ENCODE measurements at places on chromosomes 7 and 10.

GRCh38 chr10:24503461-24504320 is 220.0 kb downstream of the ARHGAP21 start:
- peak; percentile 4 for DNase-seq

GRCh38 chr7:83072576-83073517 is 89.8 kb downstream of the PCLO start:
- no peak for DNase-seq

DNA sequence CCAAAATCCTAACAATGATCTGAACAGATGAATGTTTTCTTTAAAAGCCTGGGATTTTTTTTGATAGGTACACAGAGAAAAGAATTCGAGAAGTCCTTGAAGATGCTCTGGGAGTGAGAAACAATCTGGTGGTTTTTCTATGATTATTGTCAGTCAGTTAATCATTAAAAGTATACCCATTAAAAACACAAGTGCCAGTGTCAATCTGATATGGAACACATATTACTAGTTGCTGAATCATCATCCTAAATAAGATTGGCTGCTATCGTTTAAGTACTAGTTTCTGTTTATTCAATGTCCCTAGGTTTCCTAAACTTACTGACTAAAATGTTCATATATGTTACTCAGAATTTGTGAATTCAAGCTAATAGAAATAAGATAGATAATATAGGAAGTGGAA is 16.1 kb downstream of the COL28A1 start:
- DNase-seq = no peak

- DNase-seq = no peak
Measured at GRCh38 chr10:71920540-71921323, 43.5 kb upstream of the CHST3 start.

DNA sequence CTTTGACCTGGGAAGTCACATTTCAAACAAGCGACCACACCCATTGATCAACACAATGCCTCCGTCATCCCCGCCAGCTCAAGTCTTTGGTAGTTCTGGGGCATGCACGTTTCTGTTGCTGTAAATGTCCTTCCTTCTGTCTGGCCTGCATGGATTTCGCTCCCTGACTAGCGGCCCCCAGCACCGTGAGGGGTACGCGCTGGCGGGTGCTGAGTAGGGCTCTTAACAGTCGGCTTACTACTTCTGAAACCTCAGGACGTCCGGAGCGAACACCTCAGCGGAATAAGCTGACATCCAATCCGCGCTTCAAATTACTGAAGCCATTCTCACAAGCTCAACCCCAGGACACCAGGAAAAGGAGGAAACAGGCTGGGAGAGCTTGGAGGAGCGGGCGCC is 505 bp downstream of the NUDCD3 start:
- peak; percentile 43 for DNase-seq

DNA sequence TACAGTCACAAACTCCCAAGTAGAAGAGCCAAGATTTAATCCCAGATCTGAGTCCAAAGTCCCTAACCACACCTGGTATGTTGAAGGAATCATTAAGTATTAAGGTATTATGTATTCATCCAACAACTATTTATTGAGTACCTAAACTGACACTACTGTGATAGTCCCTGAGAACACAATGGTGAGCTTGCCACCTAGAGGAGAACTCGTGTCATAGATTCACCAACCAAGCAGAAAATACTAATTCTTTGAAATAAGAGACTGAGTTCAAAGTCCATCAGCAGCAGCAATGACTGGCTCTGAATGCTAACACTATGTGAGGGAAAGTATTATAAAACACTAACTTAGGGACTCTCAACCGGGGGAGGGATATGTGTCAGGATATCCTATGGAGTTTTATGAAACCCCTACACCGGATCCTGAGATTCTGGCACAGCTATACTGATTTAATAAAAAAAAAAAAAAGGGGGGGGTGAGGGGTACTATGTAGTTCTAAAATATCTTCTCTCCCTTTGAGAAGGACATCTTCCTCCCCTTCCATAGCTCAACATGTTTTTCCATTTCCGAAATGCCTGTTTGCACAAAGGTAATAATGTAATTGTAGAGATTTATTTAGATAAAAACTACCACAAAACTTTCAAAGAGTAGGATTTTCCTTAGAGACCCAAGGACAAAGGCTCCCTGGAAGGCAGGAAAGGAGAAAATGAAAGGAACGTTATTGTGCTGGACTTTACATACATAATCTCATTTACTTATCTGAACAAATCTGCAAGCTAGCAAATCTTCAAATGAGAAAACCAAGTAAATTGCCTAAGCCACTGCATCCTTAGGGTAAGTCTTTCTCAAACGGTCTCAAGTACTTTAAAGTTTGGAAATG is 1.6 kb downstream of the NCOA4 start:
- peak; percentile 66 for DNase-seq
